Stimulated activated CD4-positive, alpha-beta T cell treated with anti-CD3 and anti-CD28 coated beads, Interleukin-4, amount 100 ng/mL, for 24 hours (primary cell): ENCODE measurements at places on chromosomes 7 and 10.

DNA sequence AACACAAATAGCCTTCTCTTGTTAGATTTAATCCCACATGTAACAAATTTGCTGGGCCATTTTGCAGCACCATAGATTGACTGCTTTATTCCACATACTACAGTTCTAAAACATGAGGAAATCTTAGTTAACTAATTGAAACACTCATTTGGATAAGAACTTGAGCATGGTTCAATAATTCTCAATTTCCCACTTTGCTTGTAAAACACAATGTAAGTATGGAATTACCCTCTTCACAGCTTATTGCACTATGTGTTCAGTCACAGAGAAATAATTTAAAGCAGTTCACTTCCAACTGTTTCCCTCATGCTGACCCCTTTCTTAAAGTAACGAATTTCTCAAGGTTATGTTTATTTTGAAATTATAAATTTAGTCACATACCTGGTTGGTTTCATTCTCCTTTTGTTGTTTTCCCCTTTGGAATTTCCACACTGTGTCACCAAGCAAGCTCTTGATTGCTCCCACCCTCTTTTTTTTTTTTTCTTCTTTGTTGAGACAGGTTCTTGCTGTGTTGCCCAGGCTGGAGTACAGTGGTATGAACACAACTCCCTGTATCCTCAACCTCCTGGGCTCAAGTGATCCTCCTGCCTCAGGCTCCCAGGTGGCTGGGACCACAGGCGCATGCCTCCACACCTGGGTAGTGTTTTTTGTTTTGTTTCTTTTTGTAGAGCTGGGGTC is 425.4 kb downstream of the EXOC4 start:
- no peak for DNase-seq

- DNase-seq = no peak
Measured at GRCh38 chr10:71511206-71511605, 114.5 kb downstream of the CDH23 start.

DNA sequence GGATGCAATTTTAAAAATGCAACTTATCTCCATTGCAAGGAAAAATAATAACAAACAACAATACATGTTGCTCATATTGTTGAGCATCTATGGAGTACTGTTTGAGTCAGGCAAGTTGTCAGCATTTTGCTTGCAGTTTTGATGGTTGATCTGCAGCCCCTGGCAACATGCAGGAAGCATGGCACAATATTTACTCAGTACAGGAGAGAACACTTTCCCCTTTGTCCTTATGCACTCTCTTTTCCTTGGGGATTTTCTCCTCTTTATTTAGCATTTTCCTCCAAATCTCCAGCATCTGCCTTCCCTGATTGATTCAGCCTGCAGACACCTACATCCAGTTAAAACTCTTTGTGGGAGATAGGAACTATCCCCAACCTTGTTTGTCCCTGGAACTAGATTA is 620.5 kb upstream of the LRRN3 start:
- DNase-seq = no peak

GRCh38 chr10:62708569-62708968 is 96.0 kb upstream of the ADO start:
- no peak for DNase-seq

- no peak for DNase-seq
Measured at GRCh38 chr7:138468244-138469123, 8.4 kb downstream of the TRIM24 start.

DNA sequence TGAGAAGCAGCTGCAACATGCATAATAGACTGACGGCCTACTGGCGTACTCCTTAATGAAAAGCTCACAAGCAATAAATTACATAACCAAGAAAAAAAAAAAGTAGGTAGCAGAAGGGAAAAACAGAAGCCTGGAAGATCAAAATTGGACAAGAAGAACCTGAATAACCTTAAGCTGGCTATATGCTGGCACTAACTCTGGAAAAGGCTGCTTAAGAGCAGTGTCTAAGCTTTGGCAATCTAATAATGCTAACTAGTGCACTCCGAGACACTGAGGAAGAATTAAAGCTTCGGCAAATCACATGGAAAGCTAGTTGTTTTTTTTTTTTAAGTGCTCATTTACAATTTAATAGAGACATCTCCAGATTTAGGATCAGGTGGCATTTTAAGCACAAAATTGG is 441.9 kb downstream of the PARD3 start:
- no peak for DNase-seq

DNA sequence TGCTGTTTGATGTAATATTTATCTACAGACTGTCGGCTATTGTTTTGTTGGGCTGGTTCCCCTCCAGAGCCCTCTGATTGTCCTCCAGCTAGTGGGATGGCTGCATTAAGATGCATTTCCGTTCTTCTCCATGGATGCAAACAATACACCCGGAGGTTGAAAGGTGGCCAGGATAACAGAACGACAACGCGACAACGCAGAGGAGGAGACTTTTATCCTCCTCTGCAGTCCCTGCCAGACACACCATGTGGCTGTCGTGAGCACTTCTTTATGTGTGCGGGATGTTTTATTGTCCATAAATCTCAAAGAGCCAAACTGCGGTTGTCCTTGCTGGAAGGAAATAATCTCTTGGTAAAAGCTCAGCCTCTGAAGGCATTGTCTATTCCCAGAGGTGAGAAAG is 39.1 kb upstream of the TCERG1L start:
- DNase-seq = no peak

- DNase-seq = peak; percentile 2
Measured at GRCh38 chr10:43249151-43249961, 17.5 kb downstream of the RASGEF1A start.

GRCh38 chr7:39310699-39311098 is 255.5 kb upstream of the YAE1 start:
- DNase-seq = no peak

- DNase-seq = no peak
Measured at GRCh38 chr10:113519681-113520115, 33.2 kb upstream of the HABP2 start.

- DNase-seq = peak; percentile 5
Measured at GRCh38 chr7:133290676-133291333, 37.9 kb downstream of the EXOC4 start.

DNA sequence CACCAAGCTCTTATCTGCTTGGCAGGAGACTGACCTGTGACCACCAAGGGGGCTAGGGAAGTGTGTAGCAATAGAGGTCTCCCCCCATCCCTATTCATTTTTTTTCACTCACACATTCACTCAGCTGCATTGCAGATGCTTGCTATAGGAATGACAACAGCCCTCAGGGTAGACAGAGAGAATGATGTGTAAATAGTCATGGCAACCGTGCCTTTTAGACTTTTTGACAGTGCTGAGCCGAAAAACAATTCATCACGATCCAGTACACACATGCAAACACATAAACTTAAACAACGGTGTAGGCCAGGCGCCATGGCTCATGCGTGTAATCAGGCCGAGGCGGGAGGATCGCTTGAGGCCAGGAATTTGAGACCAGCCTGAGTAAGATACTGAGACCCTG is 7.6 kb upstream of the ELN start:
- DNase-seq = no peak

- no peak for DNase-seq
Measured at GRCh38 chr10:61071580-61071979, 127.6 kb upstream of the RHOBTB1 start.

DNA sequence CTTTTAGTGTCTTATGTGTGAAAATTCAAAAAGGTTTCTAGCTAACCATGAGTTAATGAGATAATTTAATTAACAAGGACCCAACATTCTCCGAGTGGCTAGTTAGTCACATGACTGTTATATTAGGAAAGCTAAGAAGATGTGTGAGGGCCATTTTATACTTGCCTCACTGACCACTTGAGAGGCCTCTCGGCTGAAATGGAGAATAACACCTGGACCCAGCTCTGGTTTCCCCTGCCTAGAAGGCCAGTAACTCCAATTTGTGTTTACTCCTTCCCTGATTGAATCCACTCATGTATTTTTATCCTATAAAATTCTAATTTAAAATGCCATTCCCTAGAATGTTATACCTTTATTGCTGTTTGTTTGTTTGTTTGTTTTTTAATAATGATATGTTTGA is 1091.2 kb downstream of the KCNMA1 start:
- DNase-seq = no peak

- DNase-seq = no peak
Measured at GRCh38 chr7:1011297-1012003, 28.5 kb downstream of the CYP2W1 start.

DNA sequence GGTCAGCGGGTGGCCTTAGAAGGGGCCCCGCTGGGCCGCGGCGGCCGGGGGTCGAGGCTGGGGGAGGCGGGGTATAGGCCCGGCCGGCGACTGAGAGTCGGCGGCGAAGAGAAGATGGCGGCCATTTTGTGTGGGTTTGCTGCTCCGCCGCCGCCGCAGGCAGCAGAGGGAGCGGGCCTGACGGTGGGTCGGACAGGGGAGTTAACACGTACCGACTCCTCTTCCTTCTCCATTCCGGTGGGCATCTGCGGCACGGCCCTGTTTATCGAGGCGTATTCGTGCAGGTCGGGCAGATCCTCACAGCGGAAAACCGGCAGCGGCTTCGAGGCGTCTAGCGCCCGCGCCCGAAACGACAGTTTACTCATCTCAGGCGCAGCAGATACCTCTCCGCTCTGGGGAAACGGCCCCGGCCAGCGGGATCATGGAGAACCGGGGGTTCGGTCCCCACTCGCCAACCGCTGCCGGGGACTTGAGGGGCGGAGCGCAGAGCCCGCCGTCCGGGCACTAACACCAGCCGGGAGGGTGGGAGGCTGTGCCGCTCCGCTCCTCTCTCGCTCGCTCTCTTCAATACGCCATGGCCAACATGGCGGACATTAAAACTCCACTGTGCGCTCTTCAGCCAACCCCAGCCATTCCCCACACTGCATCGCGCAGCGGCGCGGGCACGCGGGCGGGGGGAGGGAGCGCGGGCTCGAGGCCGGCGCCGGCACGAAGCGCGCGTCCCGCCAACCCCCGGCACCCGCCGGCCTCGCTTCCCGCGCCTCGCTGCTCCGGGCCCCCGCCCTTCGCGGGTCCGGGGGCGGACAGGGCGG is at the start of gene EPC1:
Gene EPC1, minus strand, starts transcription at position 608 of the 812 bp plus-strand sequence. Its CDS starts 243 bp downstream, at position 365.
- peak; percentile 87 for DNase-seq

GRCh38 chr7:29281782-29282541 is 87.4 kb downstream of the CHN2 start:
- DNase-seq = no peak

DNA sequence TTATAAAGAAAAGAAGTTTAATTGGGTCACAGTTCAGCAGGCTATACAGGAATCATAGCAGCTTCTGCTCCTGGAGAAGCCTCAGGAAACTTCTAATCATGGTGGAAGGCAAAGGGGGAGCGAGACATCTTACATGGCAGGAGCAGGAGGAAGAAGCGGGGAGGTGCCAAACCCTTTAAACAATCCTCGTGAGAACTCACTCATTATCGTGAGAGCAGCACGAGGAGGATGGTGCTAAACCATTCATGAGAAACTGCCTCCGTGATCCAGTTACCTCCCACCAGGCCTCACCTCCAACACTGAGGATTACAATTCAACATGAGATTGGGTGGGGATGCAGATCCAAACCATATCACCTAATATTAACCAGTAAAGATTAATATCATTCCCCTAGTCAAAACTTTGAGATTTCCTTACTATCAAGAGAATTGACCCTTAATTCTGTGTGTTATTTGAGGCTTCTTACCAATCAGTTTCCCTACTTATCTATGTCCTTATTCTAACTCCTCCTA is 1.6 kb upstream of the SMO start:
- DNase-seq = no peak

- DNase-seq = no peak
Measured at GRCh38 chr7:386385-386784, 96.4 kb downstream of the FOXL3 start.

- DNase-seq = no peak
Measured at GRCh38 chr10:52517012-52517411, 202.9 kb downstream of the DKK1 start.

- DNase-seq = no peak
Measured at GRCh38 chr10:50394832-50395231, 143.5 kb upstream of the ASAH2 start.

- no peak for DNase-seq
Measured at GRCh38 chr7:151896086-151896485, 19.2 kb upstream of the PRKAG2 start.

- no peak for DNase-seq
Measured at GRCh38 chr7:4712281-4713182, 30.4 kb downstream of the FOXK1 start.

GRCh38 chr7:24898691-24899090 is 81.3 kb downstream of the OSBPL3 start:
- no peak for DNase-seq

- DNase-seq = no peak
Measured at GRCh38 chr7:70178787-70179186, 580.5 kb downstream of the AUTS2 start.

DNA sequence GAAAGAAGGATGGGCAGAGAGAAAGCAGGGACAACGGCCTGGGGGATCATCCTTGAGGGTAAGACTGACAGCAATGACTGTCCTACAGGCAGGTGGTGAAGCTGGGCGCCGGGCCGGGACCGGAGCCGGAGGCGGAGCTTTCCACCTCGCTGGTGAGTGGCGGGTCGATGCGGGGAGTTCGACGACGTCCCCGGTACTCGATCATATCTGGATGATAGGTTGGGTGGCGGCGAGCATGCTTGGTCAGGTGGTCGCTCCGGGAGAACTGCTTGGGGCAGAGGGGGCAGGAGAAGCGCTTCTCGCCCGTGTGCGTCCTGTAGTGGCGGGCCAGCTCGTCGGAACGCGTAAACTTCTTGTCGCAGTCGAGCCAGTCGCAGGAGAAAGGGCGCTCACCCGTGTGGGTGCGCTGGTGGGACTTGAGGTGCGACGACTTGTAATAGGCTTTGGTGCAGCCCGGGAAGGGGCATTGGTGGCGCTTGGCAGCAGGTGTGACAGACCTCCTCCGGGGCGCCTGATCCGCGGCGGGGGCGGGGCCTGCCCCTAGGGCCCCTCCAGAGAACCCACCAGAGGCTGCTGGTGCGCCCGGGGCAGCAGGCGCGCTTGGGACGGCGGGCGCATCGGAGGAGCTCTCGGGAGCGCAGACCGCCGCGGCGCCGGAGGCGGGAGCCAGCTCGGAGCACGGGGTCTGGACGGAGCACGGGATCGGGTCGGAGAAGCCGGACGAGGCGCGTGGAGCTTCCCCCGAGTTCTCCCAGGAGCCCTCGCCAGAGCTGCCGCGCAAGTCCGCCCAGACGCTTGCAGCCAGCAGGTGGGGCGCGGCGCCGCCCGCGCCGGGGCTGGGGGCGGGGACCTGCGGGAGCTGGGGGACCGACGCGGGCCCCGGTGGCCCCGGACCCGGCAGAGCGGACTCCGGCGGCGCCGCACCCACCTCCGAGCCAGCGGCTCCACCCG is 752 bp downstream of the KLF14 start:
- DNase-seq = peak; percentile 18

DNA sequence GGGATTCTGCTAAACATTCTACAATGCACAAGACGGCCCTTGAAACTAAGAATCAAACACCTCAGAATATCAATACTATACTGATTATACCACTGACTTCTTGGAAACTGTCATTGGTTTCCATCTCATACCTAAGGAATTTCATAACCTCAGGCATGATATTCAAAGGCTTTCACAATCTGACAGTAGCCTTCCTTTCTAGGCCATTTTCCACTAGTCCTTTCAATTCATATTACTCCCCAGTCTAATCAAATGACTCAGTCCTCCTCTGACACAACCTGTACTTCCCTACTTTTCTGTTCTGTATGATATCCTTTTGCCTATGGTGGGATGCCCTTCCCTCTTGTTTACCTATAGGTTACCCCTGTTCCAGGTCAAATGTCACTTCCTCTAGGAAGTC is 48.3 kb downstream of the CSTF2T start:
- DNase-seq = no peak
